Aorta (tissue), 5 donors: ENCODE measurements at places on chromosomes 12 and 14. TPM values are rescaled to one million over a fixed set of nuclear protein-coding genes. Genes with fewer than 3 reads are reported as not detected.

DNA sequence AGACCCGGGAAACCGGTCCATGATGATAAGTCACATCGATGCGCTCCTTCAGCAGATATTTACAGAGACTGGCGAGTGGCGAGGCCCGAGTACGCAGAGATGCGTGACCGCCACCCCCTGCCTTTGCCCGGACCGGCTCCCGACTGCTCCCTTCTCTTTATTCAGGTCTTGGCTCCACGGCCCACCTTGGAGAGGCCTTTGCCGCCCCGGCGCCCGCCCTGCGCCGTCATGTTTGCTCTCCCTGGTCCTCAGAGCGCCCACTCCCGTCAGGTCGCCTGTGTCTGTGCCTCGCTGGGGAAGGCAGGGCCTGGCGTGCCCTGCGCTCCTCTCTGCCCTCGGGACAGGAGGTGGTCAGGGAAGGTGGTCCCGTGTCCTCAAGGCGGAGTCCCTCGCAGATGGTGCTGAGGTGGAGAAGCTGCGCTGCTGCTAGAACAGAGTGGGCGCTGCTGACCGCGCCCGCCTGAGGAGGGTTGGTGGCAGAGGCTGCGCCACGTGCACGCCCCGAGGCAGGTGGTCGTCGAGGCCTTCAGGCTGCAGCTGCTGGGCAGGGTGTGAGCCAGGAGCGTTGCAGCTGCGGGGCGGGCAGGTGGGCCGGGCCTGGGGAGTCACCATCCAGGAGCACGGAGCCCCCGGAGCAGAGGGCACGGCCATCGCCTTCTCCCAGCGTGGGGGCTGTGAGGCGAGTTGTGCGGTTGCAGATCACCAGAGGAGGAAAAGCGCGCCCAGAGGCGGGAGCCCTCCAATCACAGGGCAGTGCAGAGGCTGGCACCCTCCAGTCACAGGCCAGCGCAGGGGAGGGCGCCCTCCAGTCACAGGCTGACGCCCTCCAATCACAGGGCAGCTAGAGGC, 27.2 kb downstream of the DDX51 start:
- DNase-seq = no peak

- DNase-seq = no peak
These were observed 280.9 kb upstream of the FLRT2 start for GRCh38 chr14:85248881-85249635.

GRCh38 chr12:116183741-116184141, 93.8 kb downstream of the MED13L start:
- DNase-seq = no peak

The DLK1 gene
- polyA plus RNA-seq = 0.13 TPM

The TIGAR gene
- polyA plus RNA-seq = 2.9 TPM
